ENCODE measurements at places on chromosomes 7 and 10.

- DNase-seq, result no peak
Measured at GRCh38 chr7:28483112-28483511, 70.8 kb downstream of the CREB5 start.

DNA sequence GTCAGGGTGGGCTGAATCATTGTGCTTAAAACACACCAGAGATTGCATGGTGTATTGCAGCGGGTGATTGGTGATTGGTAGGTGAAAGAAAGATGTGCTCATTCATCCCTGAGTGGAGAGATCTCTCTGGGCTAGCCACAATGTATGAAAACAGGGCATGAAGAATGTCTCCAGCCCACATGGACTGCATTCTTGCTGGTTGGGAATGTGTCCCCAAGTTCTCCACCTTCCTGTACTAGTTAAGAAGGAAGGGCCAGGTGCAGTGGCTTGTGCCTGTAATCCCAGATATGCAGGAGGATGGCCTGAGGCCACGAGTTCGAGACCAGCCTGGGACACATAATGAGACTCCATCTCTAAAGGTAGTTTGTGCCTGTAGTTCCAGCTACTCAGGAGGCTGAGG lies 113.8 kb upstream of the LANCL2 start:
- DNase-seq, result no peak

DNA sequence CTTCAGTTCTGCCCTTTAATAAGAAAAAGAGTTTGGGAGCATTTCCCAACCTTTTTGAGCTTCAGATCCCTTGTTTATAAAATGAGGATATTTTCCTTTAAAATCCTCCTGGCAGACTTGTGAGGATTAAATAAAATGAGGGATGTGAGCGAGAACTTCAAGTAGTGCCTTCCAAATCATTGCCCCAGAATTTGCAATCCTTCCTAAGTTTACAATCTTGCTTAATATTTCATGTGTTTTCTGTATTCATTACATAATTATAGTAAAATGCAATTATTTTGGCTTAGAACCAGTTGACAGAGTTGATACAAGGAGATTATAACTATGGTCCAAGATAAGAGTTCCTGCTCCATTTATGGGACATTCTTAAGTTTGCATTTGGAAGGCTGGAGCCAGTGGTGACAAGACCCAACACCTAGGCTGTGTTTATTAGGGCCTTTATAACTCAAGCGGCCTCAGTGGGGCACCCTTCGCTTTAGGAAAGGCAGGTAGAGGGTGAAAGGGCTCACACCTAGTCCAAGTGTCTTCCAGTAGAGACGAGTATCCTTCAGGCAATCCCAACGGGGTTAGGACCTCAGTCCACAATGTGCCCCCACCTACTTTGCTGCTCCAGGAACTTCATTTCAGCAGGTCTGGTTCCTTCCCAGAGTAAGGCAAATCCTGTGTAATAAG lies 317.5 kb downstream of the WDR11 start:
- DNase-seq, result no peak

DNA sequence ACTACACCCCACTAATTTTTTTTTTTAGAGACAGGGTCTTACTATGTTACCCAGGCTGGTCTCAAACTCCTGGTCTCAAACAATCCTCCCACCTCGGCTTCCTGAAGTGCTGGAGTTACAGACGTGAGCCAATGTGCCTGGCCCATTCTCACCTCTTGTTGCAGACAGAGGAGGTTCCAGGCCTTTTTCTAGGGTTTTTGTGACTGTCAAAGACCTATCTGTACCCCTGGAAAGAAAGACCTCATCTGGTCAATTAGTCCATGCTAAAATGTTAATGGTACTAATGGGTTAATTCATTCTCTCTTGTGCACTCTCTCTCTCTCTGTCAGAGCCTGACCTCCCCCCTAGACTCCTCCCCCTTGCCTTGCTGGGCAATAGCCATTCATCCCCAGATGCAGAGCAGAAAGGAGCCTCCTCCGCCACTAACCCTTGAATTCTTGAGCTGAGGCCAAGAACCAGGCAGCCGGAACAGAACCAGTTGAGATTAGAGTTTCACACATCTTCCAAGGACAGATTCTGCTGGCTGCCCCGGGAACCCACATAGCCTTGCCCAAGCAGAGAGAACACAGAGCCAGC lies 209.7 kb downstream of the SKIDA1 start:
- DNase-seq, result no peak

GRCh38 chr7:72476608-72477305 lies 64.6 kb upstream of the CALN1 start:
- no peak for DNase-seq

- no peak for DNase-seq
Measured at GRCh38 chr7:33905389-33906032, at the start of gene BMPER. Gene BMPER, plus strand, starts transcription at chr7:33905539. Its CDS starts 75 bp downstream, at chr7:33905614.

DNA sequence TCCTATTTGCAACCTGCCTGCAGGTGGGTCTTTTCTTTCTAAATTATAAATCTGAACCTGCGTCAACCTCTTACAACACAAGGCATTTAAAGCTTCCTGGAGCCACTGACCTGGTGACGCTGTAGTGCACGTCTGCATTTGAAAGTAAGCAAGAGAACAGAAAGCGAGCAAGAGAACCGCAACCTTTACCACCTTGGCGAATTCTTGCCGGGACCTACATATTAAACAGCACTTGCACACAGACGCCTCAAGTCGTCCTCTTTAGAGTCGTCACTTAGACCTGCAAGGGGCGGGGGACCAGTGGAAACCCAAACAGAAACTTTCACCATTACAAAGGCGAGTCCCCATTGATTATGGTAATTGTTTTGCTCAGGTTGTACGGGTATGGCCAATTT lies 9.5 kb downstream of the GLI3 start:
- DNase-seq, result no peak

- no peak for DNase-seq
Measured at GRCh38 chr10:63605197-63605967, 84.2 kb downstream of the REEP3 start.

GRCh38 chr7:155508376-155509358 lies 37.7 kb downstream of the CNPY1 start:
- DNase-seq, result no peak

DNA sequence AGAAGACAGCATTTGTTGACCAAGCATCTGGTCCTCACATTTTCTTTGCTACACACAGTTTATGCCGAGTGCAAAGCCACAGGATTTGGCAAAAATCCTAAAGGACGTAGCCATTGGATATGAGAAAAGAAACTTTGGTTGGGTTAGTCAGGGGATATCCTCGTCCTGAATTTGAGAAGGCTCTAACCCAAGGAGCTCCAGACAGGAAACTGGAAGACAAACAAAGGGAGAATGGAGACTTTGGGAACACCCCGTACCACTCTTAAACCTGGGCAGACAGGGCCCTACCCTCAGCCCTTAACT lies 146.6 kb upstream of the FRMD4A start:
- DNase-seq, result no peak

DNA sequence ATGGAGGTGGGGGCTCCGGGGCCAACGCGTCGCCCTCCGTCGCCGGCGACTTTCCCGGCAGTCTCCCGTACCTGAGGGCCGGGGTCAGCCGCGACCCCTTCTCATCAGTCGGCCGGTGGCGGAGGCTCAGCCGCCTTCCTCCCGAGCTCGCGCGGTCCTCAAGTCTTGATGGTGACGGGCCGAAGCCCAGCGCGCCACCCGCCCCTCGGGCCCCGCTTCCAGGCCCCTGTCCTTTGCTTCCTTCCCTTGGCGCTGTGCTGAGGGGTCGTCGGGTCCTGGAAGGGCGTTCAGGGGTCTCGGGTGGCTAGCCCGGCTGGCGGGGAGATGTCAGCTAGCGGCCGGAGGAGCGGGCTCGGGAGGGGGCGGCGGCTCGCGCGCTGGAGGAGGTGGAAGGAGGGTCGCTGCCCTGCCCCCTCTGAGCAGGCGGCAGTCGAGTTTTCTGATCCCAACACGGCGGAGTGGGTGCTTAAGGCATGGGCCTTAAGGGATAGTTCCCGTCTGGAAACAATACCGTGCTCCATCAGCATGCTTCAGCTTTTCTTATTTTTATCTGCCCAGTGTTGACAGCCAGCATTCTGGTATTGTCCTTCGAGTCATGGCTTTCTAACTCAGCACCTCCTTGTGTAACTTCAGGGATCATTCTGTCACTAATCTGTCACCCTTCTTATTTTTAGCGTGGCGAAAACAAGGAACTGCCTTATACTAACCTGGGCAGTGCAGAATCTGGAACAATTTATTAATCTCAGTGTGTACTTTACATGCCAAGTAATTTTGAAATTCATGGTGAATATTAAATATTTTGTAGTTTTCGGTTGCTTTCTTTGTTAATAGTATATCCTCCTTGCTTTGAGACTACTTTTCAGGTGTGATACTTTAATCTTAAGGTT lies 748 bp downstream of the PHTF2 start:
- no peak for DNase-seq

DNA sequence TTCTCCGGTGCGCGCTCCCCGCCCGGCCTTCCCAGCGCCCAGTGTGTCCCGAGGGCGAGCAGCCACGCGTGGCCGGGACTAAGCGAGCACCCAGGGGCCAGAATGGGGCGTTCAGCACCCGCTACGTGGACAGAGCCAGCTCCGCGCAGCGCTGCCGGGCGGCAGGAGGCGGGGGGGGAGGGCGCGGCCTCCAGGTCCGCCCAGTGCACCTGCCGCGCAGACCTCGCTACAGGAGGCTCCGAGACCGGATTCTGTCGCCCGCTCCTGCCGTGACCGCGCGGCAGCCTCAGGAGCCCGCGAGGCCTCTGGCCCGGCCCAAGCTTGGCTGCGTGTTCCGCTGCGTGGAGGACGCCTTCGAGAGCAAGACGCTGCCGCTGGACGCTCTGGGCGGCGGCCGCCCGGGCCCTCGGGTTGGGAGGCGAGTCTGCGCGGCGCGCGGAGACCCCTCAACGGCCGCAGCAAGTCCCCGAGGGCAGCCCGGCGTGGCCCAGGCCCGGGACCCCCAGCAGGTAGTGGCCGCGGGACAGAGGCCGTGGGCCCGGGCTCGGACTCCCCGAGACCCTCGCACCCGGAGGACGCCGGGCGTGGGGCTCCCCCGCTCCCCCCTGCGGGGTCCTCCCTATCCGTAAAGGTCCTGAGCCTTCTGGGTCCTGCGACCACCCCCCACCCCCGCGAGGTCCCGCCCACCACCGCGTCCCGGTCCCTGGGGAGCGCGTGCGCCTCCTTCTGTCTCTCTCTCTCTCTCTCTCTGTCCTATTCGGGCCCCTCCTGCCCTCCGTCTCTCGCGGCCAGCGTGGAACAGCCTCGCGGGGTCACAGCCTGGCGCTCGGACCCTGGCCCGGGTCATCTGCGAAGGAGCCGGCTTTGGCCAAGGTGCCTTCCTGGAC lies 904 bp upstream of the DPYSL4 start:
- DNase-seq, result no peak

DNA sequence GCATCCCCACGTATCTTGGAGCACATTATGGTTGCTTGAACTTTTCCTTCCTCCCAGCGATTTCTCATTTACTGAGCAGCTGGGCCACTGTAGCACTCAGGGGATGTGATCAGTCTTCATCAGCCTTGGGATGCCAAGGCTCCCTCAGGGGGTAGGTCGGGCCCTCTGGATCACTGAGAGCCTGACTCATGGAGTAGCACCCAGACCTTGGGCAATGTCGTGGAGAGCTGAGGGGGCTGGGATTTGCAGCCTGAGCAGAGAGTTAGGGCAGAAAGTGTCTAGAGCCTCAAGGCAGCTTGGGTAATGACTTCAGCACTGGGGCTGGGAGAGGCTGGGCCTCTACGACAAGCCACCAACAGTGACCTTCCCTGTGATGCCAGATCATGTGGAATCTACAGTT lies 86.5 kb upstream of the CXCL12 start:
- no peak for DNase-seq

GRCh38 chr10:67818323-67818722 lies 19.7 kb downstream of the DNAJC12 start:
- DNase-seq, result no peak

- DNase-seq, result no peak
Measured at GRCh38 chr10:111988646-111989045, 194.9 kb downstream of the GPAM start.

GRCh38 chr10:116056445-116057293 lies 216.3 kb downstream of the GFRA1 start:
- no peak for DNase-seq

GRCh38 chr7:38105874-38106483 lies 72.1 kb upstream of the STARD3NL start:
- no peak for DNase-seq

DNA sequence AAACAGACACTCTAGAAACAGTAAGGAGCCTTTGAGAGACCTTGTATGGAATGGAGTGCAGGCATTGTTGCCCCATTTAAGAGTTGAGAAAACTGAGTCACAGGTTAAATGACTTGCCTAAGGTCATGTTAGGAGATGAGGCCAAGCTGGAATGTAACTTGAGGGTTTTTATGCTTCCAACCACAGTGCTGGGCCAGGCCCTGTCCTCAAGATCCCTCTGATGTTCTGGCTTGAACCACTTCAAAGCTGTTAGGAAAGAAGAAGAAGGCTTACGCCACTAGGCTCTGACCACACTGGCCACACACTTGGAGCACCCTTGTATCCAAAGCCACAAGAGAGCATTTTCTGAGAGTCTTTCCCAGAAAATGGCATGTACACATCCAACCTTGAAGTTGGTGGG lies 42.7 kb downstream of the PLAU start:
- DNase-seq, result no peak

DNA sequence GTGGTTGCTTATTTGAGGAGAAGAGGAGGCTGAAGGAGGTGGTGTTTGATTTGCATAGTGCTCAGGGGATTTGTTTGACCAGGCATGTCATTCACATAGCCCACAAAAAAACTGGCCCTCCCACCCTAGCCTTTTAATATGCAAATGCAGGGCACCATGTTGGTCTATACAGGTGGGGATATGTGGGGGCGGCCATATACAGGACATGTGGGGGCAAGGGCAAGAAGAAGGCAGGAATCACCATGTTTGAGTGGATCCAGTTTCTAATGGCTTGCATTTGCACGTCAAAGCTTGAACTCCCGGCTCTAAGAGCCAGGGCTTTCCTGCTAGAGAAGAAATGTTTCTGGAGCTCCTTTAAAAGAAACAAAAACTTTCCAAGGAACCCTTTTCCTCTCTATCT lies 541.0 kb downstream of the ZWINT start:
- no peak for DNase-seq

- DNase-seq, result no peak
Measured at GRCh38 chr7:148799893-148800555, 84.1 kb downstream of the EZH2 start.

- DNase-seq, result no peak
Measured at GRCh38 chr10:35398355-35398754, 62.0 kb downstream of the CCNY start.

GRCh38 chr7:67842571-67842970 lies 845.9 kb downstream of the TYW1 start:
- no peak for DNase-seq

GRCh38 chr10:123013456-123014419 lies 4.9 kb downstream of the ACADSB start:
- no peak for DNase-seq

DNA sequence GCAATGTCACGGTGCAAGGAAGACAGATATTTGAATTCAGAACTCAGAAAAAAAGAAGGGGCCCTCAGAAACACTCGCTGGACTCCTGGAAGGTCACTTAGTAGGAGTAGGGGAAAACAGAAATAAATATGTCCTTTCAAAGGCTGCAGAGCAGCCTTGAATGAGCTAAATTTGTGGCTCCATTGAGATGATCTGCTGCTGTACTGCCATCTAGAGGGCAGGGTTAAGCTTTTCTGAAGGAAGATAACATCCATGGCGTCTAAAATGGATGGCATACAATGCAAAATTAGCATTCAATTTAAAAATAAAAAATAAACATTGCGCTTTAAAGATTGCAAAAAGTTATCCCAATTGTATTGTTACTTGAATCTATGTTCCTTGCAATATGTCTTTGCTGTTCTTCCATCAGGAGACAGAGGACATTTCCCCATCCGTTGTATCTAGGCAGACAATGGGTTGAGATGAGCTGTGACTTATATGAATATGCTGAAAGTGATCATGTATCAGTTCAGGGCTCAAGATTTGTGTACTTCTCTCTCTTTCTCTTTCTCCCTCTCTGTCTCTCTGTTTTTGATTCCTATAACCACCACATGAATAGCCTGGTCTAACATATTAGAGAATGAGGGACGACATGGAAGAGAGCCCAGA lies 642.2 kb downstream of the SH2D4B start:
- no peak for DNase-seq

Measured in stimulated activated CD8-positive, alpha-beta memory T cell treated with anti-CD3 and anti-CD28 coated beads, Interleukin-4, amount 100 ng/mL, for 1 hour (primary cell).